RWPE1 (cell line): ENCODE measurements at places on chromosomes 7 and 10.

DNA sequence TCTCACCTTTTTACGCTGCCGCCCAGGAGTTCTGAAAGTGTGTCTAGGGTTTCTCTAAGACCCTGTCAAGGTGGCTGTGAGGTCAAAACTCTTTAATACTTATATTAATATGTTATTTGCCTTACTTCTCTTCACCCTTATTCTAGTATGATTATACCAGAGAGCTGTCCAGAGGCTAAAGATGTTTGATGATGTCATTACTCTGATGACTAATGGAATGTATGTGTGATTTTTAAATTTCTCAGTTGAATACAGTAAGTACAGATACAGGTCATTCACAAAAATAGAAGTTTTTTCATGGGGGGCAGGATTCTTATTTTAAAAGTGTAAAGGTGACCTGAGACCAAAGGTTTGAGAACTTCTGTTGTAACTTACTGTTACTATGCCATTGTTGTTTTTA, 150.6 kb upstream of the FOXP2 start:
- peak; percentile 3 for DNase-seq

- DNase-seq: no peak
These were observed 711.8 kb downstream of the KCNMA1 start for GRCh38 chr10:76925636-76926405.

GRCh38 chr7:2012981-2013380, 219.8 kb downstream of the MAD1L1 start:
- DNase-seq: no peak

GRCh38 chr7:21763818-21764217, 181.9 kb downstream of the CDCA7L start:
- DNase-seq: no peak

DNA sequence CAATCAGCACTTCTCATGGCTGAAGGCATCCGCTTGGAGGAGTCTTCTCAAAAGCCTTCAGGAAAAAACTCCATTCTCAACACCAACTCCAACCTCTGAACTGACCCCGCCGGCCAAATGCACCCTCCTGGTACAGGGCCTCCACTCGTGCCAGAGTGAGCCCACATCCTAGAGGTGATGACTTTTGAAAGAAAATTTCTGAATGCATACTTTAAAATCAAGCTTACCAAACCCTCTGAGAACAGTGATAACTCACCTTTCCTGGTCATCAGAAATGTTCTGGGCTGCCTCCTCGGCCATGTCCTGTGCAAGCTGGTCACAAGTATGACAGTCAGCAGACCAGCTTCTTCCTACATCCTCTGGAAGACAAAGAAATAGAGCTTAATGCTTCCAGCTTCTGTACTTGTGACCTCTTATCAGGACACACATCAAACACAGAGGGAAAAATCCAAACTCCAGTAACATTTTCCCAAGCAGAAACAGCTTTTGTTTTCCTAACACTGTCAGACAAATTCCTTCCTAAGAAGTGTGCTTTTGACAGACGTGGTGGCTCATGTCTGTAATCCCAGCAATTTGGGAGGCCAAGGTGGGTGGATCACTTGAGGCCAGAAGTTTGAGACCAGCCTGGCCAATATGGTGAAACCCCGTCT, at the start of gene PKD1L1:
TSS of gene PKD1L1 (minus strand) at position 326 of the 650 bp plus-strand sequence. CDS start at position 300, 26 bp downstream.
- DNase-seq: no peak

DNA sequence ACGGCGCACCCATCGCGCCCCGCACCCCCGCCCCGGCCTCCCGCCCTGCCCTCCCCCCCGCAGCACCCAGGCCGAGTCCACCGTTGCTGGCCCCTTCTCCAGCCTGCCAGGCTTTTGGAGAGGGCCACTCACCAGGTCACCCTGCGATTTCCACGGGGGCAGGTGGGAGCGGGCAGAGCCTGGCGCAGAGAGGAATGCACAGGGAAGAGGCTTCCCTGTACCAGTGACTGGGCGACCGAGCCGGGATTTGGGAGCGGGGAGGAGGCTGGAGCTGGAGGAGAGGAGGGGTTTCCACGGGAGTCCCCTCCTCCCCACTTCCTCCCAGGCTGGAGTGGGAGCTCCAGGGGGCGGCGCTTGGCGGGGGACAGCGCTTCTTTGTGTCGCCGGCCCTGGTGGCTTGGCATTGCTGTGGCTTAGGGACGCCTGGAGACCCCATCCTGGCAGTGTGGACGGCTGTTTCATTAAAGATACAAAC, 19.3 kb downstream of the TCAF1 start:
- no peak for DNase-seq

DNA sequence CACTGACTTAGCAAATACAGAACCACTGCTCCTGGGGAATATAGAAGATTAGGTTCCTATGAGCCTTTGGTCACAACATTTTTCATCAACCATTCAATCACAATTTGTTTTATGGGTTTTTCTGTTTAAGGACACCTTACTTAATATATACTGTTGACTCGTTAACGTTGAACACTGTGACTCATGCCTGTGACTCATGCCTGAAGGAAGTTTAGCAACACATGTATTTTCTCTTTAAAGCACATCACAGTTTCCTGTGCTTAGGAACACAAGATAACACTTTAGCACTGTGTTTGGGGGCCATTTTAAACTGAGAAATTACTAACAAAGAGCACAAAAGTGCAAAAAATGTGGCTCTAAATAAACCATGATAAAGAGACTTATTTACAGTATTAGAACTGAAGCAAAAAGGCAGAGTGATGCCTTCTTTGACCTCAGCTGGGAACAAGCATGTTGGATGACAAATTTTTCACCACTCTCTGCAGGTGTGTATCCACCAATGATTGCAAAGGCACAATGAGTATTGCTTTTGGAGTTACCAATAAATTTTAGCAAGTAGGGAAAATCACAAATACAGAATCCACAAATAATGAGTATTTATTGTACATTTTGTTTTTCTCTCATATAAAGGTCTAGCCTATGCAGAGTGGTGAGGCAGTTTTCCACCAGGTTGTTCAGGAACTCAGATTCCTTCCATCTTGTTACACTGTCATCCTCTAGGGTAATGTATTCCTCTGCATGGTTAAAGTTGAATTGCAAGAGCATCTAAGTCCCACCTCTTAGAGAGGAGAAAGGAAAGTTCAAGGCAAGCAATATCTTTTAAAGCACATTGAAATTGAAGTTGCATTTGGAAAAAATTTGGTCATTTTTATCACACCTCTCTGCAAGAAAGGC, 7.3 kb downstream of the FGFBP3 start:
- DNase-seq: peak; percentile 82

DNA sequence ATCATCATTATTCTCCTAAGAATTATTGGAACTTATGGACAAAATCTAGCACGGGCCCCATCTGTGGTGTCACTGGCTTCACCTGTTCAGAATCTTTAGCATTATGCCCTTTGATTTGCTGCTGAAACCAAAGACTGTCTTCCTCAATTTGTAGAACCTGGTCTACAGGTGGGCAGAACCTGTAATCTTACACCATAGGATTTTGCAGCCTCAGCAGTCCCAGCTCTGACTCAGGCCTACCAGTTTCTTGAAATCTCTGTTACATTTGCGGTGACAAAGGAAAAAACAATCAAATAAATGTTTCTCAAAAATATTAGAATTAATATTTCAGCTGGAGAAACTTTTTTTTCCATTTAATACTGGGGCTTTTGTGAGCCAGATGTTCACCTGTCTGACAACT, 86.1 kb downstream of the EPDR1 start:
- no peak for DNase-seq

- no peak for DNase-seq
These were observed 425.9 kb downstream of the LRMDA start for GRCh38 chr10:75857269-75857846.

GRCh38 chr7:138233189-138233588, 156.9 kb downstream of the AKR1D1 start:
- DNase-seq: no peak

DNA sequence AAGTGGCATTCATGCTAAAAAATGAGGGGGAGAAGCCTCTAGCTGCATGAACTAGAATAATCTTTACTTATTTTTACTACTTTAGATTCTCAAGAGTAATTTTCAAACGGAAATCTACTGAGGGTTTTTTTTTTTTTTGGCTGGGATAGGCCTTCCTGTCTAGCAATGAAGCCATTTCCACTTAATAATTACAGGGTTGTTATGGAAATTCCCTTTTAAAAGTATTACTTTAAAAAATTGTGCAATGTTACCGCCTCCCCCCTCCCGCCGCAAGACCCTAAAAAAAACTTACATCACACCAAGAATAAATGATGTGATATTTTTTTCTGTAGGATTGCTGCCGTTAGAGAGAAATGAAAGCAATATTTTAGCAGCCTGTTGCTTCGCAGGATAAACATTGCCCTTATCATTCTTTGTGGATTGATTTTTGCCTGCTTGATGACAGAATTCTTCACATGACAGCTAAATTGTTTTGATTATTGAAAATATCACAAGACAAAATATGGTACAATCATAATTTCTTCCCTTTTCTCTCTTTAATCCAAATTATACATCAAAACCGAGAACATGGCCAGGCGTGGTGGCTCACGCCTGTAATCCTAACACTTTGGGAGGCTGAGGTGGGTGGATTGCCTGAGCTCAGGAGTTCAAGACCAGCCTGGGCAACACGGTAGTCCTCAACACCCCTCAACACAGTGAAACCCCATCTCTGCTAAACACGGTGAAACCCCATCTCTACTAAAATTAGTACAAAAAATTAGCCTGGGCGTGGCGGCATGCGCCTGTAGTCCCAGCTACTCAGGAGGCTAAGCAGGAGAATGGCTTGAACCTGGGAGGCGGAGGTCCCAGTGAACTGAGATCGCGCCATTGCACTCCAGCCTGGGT, 32.8 kb downstream of the ARL4A start:
- DNase-seq: no peak

GRCh38 chr10:33195608-33196376, 138.7 kb downstream of the NRP1 start:
- no peak for DNase-seq

DNA sequence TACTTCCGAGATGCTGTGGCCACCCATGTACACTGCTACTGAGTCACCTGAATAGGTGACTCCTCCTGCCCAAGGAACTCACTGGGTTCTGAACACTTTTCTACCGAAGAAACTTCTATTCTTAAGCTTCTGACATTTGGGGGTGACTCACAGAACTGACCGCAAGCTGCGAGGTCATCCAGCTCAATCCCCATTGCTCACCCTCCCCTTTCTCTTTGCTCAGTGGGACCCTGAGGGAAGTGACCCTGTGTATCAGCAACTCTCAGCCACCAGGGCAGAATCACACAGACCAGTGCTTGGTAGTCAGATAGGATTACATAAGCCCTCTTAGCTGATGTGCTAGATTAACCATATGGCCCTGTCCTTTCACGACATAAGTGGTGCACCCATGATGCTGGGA, 46.3 kb downstream of the INSYN2A start:
- DNase-seq: peak; percentile 9

GRCh38 chr10:24320373-24320772, 111.4 kb downstream of the KIAA1217 start:
- DNase-seq: no peak

DNA sequence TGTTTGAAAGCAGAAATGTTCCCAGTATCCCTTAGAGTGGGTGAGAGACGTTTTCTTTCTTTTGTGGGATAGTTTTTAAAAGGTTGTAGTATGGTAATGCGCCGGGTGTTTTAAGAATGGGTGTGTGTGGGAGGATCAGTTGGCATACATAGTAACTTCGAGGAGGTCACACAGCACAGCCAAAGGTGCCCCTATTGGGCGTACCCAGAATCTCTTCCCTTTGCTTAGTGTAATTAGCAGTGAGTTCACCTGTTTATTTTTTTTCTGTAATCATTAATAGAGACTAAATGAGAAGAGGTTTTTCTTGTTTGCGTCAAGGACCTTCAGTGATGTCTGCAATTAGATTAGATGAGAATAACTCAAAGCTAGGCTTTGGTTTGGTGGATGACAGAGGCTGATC, 1.5 kb downstream of the PLEKHA8 start:
- no peak for DNase-seq

- no peak for DNase-seq
These were observed 1190.9 kb downstream of the TYW1 start for GRCh38 chr7:68187532-68187931.

DNA sequence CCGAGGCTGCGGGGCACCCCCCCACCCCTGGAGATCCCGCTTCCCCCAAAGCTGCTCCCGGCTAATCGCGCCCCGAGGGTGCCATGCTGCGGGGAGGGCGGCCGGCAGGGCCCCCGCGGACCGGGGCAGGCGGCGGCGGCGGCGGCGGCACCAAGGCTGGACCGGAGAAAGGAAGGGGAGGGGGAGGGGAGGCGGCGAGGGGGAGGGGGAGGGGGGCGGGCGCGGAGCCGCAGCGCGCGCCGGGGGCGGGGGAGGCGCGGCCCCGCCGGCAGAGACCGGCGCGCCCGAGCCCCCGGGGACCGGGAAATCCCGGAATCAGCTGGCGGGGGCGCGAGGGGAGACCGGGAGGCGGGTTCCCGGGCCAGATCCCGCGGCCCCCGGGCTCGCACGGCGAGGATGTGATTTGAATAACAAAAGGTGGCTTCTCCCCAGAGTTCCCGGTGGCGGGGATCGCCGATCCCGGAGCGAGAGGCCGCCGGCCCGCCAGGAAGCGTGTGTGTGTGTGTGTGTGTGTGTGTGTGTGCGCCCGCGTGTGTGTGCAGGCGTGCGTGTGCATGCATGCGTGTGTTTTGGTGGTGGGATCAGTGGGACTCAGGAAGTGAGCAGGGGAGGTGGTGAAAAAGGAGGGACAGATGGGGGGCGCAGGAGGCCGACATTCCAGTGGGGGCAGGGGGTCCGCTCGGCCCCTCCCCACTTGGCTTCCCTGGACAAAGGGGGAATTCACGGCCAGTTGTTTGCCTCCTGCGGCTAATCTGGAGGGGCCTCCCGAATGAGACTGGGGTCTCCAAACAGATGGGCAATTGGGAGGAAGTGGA, 99.5 kb downstream of the HIP1 start:
- peak; percentile 61 for DNase-seq

DNA sequence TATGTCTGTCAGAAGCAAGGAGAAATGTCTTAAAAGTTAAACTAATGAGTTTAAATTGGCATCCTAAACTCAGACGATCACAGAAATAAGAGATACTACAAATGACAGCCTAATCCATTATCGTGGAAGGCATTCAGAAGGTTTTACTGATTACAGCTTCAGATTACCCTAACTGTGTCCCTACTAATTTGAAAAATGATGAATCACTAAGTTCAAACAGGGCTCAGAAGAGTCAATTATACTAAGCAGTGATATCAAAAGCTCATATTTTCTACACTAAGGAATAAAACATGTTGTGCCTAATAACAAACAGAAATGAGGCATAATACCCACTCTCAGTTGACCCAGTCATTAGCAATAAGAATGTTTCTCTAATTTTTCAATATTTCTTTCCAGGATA, 152.0 kb upstream of the NRBF2 start:
- DNase-seq: no peak

GRCh38 chr7:72028267-72028666, 383.9 kb downstream of the CALN1 start:
- no peak for DNase-seq

DNA sequence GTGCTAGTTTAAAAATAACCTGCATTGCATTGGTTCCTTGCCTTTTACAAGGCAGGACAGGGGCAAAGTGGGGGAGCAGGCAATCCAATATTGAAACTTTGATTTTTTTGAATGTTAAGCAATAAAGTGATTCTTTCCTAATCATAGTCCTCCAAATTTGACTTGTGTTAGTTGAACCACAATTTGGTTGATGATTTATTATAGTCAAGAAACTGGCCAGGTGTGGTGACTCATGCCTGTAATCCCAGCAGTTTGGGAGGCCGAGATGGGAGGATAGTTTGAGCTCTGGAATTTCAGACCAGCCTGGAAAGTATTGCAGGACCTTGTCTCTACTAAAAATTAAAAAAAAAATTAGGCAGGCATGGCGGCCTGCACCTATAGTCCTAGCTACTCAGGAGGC, 27.9 kb upstream of the ABLIM1 start:
- DNase-seq: peak; percentile 18

- DNase-seq: peak; percentile 27
These were observed 11.3 kb downstream of the PLCE1 start for GRCh38 chr10:94005050-94005449.

GRCh38 chr10:67612577-67613537, 83.1 kb downstream of the CTNNA3 start:
- DNase-seq: no peak
